ENCODE measurements at places on chromosomes 11 and 22. TPM values are rescaled to one million over a fixed set of nuclear protein-coding genes. Genes with fewer than 3 reads are reported as not detected.

The ARFGAP3 gene
- 32.5 TPM for total RNA-seq

GRCh38 chr11:79321263-79321662 lies 119.6 kb downstream of the TENM4 start:
- H3K27me3 ChIP-seq, result no peaks in the 10 kb centered on the region
- no peaks in the 10 kb centered on the region for H3K36me3 ChIP-seq
- H3K4me1 ChIP-seq, result no peaks in the 10 kb centered on the region
- no peak for DNase-seq

DNA sequence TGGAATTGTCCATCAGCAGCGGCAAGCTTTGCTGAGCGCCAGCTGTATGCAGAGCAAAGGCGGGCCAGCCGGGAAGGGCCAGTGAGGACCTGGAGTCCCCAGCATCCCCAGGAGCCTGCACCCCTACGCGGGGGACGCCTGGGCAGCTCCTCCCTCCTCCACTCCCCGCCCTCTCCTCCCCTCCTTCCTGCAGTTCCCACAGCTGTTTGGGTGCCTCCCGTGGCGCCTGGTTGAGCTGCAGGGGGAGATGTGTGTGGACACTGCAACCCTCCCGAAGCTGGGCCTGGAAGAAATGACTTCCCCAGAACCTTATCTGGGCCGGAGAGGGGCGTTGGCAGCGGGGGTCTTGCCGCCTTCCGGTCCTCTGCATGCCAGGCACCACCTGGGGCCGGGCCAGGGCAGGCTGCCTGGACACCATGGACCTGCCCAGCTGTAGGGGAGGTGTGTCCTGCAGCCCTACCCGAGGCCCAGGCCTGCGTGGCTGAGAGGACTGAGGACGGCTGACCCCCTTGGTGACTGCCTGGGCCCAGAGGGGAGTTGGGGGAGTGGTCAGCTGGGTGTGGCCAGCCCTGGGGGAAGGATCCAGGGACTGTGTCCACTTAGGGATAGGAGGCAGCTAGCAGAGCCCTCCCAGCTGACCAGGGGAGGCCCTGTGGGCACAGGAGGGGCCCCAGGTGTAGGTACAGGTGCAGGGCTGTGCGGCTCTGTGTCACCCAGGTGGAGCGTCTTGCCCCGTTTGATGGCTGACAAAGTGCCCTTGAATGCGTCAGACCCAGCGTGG lies 16.8 kb upstream of the MUC6 start:
- H3K36me3 ChIP-seq, result no peaks in the 10 kb centered on the region
- no peak for DNase-seq
- H3K27ac ChIP-seq, result no peak overlapping the region
- no peak overlapping the region for H3K4me3 ChIP-seq
- peaks cover 8% of the 10 kb centered on the region for H3K4me1 ChIP-seq
- no peaks in the 10 kb centered on the region for H3K27me3 ChIP-seq

DNA sequence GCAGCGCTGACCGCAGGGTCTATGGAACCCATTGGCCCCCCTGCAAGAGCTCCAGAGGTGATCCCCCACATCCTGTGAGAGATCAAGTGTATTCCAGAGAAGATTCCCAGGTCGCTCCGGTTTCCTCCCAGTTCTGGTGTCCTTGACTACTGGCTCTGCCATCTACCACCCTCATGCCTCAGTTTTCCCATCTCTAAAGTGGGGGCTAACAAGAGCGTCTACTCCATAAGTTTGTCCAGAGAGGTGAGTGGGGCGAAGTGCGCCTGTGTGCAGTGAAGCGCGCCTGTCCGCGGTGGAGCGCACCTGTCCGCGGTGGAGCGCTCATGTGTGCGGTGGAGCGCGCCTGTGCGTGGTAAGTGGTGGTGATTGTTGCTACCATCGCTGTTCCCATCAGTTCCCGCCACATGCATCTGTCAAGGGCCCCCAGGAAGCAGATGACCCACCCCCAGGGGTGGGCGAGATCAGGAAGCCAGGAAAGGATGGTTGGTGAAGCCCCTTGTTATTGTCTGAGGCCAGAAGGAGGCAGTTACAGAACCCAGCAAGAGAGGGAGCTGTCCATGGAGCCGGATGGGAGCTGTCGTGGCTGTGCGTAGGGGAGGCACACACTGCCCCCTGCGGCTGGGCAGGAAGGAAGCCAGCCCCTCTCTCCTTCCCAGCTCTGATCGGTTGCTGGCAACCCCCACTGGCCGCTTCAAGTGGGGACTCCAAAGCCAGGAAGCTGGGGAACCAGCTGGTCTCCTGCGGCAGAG lies 73.2 kb upstream of the FGF3 start:
- H3K27ac ChIP-seq, result no peak overlapping the region
- H3K4me1 ChIP-seq, result peaks cover 4% of the 10 kb centered on the region
- DNase-seq, result no peak
- H3K27me3 ChIP-seq, result no peaks in the 10 kb centered on the region
- H3K4me3 ChIP-seq, result no peak overlapping the region

DNA sequence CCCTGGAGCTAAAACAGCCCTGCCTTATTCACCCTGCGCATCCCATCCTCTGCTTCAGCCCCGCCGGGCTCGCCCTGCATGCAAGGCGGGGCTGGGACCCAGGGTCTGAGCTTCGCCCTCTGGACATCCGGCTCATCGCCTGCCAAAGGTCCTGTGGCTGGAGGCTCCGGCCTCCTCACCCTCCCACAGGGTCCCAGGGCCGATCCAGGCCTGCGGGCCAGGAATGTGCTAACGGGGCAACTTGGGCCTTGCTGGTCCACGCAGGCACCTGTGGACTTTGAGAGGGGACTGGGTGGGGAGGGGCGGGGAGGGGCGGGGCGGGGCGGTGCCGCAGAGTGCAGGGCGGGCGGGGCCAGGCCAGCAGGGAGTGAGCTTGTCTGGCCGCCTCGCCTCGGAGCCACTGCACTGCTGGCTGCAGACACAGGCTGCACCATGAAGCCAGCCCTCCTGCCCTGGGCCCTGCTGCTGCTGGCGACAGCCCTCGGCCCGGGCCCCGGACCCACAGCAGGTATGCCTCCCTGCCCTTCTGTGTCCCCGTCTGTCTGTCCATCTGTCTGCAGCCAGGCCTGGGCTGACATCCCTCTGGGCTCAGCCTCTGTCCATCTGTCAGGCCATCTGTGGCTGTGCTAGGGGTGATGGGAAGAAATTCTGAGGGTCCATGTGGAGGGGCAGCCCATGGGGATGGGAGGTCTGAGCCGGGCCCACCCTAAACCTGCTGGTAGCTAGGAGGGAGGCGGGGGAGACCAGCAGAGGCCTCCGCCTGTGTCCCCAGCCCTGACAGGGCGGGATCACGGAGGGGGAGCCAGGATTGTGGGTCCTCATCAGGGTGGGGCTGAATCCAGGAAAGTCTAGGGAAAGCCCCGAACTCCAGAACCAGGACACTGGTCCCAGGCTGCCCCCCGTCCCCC lies at the start of gene SUSD2:
Gene SUSD2, plus strand, starts transcription at position 400 of the 908 bp plus-strand sequence. Its CDS starts 33 bp downstream, at position 433.
- no peaks in the 10 kb centered on the region for H3K4me1 ChIP-seq
- H3K27ac ChIP-seq, result no peak within 1 kb of the TSS
- H3K4me3 ChIP-seq, result no peak within 1 kb of the TSS
- no peaks in the 10 kb centered on the region for H3K27me3 ChIP-seq

DNA sequence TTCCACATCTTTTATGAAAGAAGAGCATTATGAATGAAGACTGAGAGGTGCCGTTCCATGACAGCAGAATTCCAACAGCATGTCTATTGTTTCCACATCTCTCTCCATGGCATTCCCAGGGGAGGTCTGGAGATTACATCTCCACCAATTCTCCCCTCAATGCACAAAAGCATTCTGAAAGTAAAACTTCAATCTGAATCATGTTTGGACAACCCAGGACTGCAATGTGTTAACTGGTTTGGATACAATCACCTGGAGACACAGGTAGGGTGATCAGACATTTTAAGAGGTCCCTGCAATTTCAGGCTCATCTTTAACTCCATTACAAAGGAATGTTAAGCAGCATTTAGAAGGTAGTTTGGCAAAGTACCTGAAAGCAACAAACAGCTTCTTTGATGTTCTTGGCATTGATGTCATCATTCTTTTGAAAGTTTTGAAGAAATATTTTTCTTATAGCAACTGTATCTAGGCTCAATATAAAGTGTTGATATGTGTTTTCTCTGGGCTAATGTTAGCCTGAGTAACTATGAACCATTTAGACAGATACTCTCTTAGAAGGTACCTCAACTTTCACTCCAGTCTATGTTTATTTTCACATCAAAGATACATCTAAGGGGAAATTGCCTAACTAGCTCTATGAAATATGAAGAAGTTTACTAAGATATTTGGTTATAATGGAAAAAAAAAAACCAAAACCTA lies 181.4 kb upstream of the MTMR2 start:
- H3K27ac ChIP-seq, result peak overlapping the region; percentile 40
- no peaks in the 10 kb centered on the region for H3K4me1 ChIP-seq
- H3K4me3 ChIP-seq, result no peak overlapping the region
- H3K27me3 ChIP-seq, result no peaks in the 10 kb centered on the region

DNA sequence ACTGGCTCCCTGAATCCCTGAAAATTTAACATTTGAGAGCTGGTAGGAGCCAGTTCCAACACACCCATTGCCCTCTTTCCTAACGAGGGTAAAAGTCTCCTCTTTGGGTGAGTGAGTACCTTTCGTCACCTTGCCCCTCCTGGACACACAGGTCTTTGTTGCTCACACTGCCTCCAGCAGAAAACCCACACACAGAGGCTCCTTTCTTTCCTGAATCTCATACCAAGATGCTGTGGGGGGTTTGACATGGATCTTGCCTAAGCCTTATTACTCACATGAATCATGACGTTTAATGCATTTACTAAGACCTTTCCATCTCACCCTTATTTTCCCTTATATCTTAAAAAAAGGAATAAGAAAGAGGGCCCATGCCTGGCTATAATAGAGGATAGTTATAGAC lies 53.0 kb downstream of the PARVA start:
- no peak overlapping the region for H3K27ac ChIP-seq
- H3K27me3 ChIP-seq, result no peaks in the 10 kb centered on the region
- no peaks in the 10 kb centered on the region for H3K4me1 ChIP-seq

- no peaks in the 10 kb centered on the region for H3K36me3 ChIP-seq
- H3K27ac ChIP-seq, result no peak overlapping the region
- no peak overlapping the region for H3K4me3 ChIP-seq
- H3K27me3 ChIP-seq, result no peaks in the 10 kb centered on the region
- no peak for DNase-seq
Observed at GRCh38 chr22:45488764-45489370, 13.8 kb upstream of the FBLN1 start.
